Globus pallidus (tissue), 1 donor: ENCODE measurements at places on chromosomes 3 and 15.
A peak's percentile ranks its signal among the peaks of the same experiment; 100 is the strongest.

- no peak for DNase-seq
Observed at GRCh38 chr3:15399970-15400369, 27.4 kb downstream of the METTL6 start.

- no peak for DNase-seq
Observed at GRCh38 chr15:53535886-53536285, 223.6 kb downstream of the WDR72 start.

DNA sequence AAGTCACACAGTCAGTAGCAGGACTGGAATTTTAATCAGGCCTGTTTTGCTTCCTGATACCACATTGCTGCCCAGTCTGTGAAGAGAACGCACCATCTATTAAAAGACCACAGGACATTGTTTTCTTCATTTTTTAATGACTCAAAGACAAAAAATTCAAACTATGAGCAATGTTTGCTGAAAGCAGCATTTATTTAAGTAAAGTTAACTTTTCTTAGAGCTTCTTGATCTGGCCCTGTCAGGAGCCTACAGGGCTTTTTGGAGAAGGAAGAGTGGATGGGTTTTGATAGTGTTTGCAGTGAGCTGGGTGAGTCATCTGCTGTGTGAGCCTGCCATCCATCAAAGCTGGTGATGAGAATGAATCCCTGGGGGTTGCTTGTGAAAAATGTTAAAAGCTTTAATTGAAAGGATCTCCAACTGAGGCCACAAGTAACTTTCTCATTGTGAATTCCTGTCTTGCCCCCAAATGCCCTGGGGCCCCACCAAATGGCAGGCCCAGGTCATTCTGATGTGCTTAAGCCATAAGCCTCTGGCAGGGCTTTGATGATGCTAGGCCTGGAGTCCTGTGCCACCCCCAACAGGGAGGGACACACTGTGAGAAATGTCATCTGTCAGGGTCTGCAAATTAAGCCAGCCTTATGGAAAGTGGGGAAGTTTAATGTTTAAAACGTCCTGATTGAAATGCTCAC lies 136.2 kb upstream of the PFN2 start:
- no peak for DNase-seq

- peak; percentile 41 for DNase-seq
Observed at GRCh38 chr15:34318277-34319079, 19.1 kb downstream of the SLC12A6 start.

GRCh38 chr3:197573048-197573767 lies 17.4 kb upstream of the BDH1 start:
- no peak for DNase-seq

- DNase-seq = no peak
Observed at GRCh38 chr3:127276396-127276795, 11.4 kb downstream of the PRR20G start.

DNA sequence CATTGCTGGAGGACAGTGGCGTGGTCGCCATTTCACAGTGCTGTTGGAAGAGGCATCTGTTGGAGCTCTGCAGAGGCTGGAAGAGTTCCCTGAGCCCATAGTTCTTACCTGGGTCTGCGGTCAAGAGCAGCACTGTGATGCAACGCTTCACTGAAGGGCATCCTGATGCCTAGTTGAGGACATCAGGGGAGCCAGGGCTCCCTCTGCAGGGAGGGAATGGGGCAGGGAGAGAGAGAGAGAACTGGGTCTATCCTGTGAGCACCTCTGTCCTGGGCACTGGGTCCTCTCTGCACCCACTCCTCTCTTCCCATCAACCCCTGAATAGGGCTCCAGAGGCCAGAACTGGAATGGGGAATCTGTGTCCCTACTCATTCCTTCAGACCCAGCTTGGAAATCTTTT lies 23.9 kb upstream of the MOBP start:
- DNase-seq = no peak

- no peak for DNase-seq
Observed at GRCh38 chr15:57947781-57948180, 117.7 kb downstream of the ALDH1A2 start.

DNA sequence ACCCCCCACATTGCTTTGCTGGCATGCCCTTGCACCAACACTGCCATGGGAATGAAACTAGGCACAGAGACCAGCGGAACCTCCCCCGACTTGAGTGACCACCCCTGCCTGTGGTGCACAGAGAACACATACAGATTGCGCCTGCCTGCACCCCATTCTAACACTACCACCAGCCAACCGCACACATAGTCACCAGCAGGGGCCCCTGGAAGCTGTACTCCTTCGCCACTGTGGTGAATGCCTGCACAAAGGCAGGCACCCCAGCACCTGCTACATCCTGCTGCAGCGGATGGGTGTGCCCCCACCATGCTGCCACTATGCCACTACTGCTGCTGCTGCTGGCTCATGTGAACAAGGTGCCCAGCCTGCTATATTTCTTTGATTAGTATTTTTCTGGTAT lies 27.4 kb upstream of the DNAAF4 start:
- no peak for DNase-seq

DNA sequence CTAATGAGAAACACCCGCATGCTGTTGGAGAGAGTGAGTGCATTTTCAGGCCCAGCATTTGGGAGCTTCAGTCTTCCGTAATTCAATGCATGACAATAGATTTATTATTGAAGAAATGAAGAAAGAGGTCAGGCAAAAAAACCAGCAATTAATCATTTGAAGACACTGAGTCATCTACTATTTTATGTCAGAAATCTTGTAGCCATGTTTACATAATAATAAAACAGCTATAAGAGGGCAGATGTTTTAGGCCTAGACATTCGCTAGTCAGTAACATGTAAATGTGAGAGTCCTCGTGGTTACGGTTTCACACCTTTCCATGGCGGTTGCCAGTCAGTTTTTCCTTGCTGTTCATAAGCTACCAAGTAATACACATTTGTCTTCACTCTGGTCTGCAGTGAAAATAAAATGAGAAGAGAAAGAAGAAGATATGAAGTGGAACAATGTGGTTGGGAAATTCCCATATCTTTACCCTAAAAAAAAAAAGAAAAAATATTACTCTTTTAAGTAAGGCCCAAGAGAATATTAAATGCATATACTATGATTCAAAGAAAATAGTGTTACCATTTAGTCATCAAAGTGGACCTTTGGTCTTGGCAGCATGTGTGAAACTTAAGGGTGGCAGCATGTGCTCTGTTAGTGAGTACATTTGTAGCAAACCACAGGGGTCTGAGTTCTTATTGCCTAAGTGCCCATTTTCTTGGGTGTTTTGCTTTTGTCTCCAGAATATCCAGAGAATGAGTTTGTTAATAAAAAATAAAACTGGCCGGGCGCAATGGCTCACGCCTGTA lies 140.5 kb upstream of the TBL1XR1 start:
- DNase-seq = no peak

- no peak for DNase-seq
Observed at GRCh38 chr15:78313383-78313782, 14.0 kb upstream of the SKIC8 start.

DNA sequence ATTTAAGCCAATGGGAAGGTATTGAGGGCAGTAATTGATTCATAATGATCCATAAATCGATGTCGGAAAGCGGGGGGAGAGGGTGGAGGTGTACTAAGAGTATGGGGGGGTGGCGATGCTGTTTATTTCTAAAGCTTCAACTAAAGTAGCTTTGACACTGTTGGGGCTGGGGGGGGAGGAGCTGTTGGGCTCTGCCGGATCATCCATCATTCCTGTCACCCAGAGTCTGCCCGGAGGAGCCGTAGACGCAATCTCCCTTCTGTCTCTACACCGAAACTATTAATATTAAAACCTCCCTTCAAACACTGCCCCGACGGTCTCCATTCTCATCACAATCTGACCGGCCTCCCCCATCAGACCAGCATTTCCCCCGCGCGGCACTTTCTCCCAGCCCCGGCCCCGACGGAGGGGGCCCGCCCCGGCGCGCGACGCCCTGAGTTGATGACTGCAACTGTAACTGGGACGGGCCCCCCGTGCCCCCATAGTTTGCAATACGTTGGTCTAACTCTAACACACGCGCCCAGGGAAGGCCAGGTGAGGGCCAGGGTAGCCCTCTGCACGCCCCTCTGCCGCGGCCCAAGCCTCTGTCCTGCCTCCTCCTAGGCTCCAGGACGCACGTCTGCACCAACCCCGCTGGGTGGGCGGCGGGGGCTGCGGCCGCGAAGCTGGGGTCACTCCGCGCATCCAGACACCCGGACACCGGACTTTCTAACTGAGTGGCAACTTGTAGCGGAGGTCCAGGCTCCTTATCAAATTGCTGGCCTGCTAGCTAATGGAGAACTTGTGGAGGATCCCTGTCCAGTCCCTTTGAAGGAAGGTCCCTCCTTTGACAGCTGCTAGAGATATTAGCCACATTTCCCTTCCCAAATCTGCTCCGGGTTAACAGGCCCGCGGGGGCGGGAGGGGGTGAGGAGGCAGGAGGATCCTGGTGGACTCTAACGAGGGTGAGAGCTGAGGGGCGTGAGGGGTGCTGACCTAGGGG lies 212.0 kb downstream of the MEIS2 start:
- DNase-seq = no peak

GRCh38 chr3:69207031-69207430 lies 84.6 kb upstream of the LMOD3 start:
- no peak for DNase-seq

DNA sequence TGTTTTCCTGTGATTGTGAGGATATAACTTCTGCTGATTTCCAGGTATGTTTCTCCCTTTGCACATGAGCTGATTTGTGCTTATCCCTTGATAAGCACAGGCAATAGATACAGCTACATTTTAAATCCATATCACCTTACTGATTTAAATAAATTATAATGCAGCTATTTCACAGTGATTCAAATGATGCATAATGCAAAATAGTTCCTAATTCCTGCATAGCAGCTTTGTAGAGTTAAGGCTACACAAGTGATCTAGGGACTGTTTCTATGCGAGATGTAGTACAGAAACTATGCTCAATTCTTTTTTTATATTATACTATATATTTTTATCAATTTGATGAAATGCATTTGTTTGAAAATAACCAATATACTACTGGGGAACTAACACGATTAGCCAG lies 334.2 kb downstream of the LRTM1 start:
- DNase-seq = no peak

DNA sequence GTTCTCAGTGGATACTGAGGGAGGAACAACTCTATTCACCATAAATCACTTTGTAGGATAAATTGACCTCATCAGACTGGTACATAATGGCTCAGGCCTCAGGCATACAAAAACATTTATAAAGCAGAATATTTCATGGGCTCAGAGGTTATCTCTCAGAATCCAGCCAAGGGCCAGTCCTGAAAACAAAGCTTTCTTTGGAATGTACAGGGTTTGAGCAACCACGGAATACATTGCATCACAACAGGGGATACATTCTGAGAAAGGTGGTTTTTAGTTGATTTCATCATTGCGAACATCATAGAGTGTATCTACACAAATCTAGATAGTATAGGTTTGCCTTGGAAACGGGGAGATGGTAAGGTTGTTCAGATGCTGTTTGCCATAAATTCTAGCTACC lies 33.4 kb upstream of the CTDSPL2 start:
- DNase-seq = no peak

GRCh38 chr15:45921376-45921775 lies 286.5 kb downstream of the SQOR start:
- DNase-seq = no peak

- no peak for DNase-seq
Observed at GRCh38 chr3:120705884-120706582, 24.0 kb upstream of the HGD start.
